T-cell (primary cell): ENCODE measurements at places on chromosomes 5 and 9.

GRCh38 chr5:123696921-123697341 is 185.0 kb downstream of the CSNK1G3 start:
- DNase-seq, result no peak

DNA sequence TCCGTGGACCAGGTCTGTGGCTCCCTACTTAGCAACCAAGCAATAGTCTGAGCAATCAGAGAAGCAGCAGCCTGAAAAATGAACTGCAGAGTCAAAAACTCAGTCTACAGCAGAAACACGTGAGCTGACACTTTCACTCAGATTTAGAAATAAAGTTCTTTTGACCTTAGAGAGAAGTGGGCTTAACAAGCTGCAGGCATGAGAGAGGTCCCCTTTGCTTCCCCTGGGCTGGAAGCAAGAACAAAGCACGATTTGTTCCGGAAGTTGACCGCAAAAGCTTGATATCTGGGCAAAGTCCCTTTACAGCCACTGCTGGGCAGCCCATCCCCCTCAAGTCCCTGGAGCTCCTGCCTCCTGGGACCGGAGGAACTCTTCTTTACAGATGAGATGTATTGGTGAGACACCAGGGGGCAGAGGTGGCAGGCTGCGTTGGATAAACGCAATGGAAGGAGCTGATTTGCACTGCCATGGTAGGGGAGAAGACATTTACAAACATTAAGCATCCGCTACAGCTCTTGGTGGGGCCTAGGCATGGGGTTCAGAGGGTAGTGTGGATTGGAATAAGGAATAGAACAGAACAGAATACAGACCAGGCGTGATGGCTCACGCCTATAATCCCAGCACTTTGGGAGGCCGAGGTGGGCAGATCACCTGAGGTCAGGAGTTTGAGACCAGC is 5.8 kb upstream of the SOWAHA start:
- no peak for DNase-seq

DNA sequence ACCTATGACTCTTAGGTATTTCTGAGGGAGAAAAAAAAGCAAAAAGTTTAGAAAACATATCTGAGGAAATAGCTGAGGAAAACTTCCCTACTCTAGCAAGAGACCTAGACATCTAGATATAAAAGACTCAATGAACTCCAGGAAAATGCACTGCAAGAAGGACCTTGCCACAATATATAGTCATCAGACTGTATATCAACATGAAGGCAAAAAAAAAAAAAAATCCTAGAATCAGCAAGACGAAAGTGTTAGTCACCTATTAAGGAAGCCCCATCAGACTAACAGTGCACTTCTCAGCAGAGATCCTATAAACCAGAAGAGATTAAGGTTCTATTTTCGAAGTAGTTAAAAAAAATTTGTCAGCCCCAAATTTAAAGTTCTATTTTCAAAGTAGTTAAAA is 166.2 kb downstream of the TMEM38B start:
- no peak for DNase-seq

DNA sequence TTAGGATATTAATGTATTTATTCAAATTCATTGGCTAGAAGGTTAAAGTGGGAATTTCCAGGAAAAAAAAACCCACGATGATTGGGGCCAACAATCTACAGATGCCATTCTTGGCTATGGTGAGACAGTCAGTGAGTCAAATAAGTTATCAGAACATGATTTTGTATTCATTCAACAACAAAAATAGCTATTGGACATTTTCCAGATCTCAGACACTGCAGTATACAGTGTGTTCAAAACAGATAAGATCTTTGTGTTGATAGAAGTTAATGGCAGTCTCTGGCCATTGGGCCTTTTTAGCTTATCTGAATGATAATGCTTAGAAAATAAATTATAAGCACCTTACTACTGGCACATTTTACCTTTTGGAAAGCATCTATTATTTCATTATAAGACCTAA is 547.7 kb downstream of the MAT2B start:
- no peak for DNase-seq

GRCh38 chr9:131670247-131671132 is 69.4 kb downstream of the RAPGEF1 start:
- DNase-seq, result no peak

GRCh38 chr5:161311146-161311708 is 235.3 kb downstream of the GABRB2 start:
- no peak for DNase-seq

DNA sequence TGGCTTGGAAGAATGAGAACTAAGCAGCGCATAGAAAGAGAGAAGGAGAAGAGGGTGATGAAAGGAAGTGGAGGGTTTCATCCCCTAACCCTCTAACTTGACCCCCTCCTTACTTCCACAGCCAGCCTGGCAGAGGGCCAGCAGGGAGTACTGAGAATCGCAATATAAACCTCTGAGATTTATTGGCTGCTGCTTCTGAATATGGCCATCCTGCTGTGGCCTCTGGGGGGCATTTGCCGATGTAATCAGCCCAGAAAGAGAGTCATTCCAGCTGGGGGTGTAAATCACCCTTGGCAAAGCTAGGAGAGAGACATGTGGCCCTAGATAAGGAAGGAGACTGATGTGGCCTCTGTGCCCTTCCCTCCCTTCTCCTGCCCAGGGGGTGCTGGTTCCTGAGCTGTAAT is 960 bp upstream of the GFRA3 start:
- DNase-seq, result no peak

GRCh38 chr9:113179839-113180238 is 29.0 kb downstream of the SLC31A2 start:
- no peak for DNase-seq

GRCh38 chr5:137336565-137337120 is 162.5 kb downstream of the SPOCK1 start:
- DNase-seq, result no peak

DNA sequence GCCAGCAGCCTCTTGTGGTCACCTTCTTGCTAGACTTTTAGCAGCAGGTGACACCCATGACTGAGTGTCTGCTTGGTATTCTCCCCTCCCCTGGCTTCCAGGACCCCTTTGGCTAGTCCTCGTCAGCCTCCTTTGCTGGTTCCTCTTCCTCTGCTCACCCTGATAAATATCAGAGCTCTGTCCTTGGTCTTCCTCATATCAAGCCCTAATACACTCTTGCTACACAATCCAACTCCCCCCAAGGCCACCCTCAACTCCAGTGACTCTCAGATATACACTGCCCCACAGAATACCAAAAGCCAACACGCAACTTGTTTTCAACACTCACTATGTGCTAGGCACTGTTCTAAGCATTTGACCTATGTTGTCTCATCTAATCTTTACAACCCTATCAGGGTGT is 30.3 kb upstream of the LCP2 start:
- no peak for DNase-seq

DNA sequence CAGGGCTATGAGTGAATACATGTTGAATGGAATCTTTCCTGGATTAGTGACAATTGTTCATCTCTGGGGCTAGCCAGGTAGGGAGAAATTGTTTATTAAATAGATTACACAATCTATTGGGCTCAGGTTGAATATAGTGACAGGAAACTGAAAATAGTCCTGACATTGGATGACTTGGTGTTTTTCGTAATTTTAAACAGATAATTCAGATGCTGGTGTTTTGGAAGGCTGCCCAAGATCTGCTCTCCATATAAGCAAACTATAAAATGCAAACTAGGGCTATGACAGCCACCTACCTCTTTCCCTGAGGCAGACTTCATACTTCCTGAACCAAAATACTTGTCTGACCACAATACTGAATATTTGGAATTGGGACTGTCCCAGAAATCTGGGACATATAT is 99.1 kb downstream of the ENC1 start:
- no peak for DNase-seq

GRCh38 chr9:134917431-134918373 is at the start of gene FCN1:
FCN1 (minus strand) TSS chr9:134917912; CDS start chr9:134917871, 41 bp downstream.
- no peak for DNase-seq

DNA sequence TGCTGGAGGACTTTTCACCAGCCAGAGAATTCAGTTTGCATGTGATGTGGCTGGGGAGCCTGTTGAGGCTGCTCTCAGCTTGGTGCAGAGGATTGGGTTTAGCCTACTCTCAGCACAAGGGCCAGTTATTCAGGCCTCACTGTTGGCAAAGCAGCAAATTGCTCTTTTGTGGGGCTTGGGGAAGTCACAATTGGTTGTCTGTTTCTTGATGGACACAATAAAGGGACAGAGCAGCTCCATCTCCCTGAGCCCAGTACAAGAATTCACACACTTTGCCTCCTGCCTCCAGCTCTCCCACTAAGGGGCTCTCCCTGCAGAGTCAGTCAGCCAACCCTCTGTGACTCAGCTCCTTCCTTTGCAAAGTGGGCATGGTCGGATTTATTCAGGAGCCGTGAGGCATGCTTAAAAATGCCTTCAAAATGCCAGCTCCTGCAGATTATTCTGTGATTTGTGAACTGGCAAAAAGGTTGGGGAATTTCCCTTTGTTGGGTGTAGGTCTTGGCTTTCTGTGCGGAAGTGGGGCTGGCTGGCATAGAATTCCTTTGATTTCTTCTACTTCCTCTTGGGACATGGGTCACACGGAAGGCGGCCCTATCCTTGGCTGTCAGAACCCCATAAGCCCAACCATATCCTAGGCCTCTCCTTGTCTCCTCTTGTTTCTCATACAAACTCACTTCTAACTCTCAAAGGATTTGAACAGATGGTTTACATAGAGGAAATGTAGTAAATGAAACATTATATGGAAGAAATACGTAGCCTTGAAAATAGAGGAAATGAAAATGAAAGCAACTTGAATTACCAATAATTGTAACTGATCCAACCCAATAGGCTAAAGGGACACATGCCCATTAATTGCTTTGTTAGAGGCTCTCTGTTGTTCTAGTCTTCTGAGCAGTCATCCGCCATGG is 118.7 kb upstream of the CD180 start:
- DNase-seq, result no peak

DNA sequence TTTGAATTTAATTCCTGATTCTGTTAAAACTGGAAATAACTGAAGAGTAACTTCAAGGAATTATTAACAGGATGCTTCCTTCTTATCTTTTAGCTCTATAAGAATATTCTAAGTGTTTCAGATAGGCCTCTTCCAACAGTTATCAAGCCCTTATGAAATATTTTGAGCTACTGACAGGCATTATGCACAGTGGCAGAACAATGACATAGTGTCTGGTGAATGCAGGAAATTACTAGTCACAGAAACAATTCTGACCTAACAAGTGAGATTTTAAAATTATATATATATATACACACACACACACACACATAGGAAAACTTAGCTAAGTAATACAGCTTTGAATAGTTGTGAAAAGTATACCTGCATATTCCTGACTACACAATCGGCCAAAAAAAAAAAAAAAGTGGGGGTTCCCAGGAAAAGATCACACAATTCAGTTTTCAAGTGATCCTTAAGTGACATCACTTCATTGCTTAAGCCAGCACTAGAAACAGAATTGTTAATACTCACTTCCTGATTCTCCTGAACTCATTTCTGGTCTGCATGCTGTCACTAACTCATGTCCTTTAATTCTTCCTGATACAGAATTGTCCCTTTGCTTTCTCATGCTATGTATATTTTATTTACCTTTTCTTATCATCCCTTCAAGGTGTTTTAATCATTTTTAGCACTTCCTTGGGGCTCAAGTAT is 77.3 kb downstream of the SLC25A46 start:
- DNase-seq, result no peak

DNA sequence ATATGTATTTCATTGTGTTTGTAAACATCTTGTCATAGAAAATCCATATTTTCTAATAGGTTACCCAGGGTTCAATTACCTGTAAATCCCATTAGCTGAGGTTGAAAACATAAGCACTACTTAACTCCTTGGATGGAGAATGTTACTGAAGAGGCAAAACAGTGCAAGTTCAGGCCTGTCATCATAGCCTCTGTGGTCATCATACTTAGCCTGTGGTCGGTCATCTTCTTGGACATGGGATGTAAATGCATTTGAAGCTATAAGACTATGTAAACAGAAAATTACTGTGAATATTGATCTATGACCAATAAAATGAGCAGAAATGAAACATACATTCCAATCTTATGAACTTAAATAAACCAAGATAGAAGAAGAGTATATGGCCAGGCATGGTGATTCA is 164.7 kb downstream of the CHSY3 start:
- DNase-seq, result no peak

DNA sequence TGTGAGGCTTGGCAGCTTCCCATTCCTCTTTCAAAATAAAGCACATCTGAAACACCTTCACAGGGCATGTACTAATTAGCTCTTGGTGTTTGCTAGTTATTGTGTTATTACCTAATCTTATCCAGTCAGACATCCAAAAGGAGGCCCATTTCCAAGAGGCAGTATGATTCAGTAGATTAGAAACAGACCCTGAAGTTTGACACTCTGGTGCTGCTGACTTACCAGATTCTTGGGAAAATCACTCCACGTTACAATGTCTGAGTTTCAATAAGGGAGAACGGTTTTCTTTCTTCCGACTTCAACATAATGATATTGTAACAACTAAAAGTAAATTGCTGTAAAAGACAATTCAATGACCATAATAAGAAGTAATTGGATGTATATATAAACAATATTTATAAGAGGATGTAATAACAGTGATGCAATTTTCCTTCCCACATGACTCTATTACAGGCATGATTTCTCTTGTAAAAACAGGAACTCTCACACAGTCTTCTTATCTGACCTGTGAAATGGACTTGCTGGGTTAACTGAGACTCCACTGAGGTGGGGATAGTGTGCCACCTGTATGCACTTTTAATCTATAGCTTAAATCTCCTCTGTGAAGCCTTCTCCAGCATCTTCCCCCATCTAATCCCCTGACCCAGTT is 181.3 kb upstream of the ELL2 start:
- DNase-seq, result no peak
